ENCODE measurements at places on chromosomes 12 and 14.

GRCh38 chr12:57133013-57133569 lies 4.8 kb downstream of the LRP1 start:
- no peak for DNase-seq

DNA sequence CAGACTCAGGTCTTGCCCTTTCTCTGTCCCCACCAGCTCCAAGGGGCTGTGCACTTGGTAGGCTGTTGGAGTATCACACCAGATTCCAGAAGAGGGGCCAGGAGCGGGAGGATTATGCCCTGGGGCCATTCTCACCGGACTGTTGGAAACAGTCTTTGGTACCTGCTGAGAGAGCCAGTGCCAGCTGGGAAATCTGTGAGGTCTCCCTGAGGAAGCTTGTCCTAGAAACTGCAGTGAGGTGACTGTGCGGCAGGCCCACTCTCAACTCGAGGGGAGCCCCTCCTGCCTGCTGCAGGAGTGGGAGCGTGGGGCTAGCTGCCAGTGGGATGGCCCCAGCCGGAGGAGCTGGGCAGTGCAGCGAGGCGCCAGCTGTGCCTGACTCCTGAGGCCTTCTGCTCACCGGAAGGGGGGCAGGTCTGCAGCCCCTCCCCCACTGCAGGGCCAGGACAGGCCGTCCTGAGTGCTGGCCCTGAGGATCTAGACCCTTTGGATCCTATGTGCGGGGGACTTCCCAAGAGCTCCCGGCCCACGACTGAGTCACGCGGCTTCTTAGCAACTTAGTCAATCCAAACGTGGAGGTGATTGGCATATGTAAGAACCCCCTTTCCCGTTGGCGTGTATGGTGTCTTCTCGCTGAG lies 295.2 kb downstream of the CACNA1C start:
- peak; percentile 77 for DNase-seq

GRCh38 chr14:91292491-91292890 lies 48.0 kb upstream of the GPR68 start:
- no peak for DNase-seq

- DNase-seq = no peak
Observed at GRCh38 chr14:90406384-90406798, 9.6 kb downstream of the CALM1 start.

- peak; percentile 70 for DNase-seq
Observed at GRCh38 chr14:69049675-69050074, 70.6 kb upstream of the ACTN1 start.

- no peak for DNase-seq
Observed at GRCh38 chr12:52004042-52004648, 2.6 kb upstream of the TAMALIN start.

- DNase-seq = no peak
Observed at GRCh38 chr12:69623970-69624369, 13.3 kb upstream of the LRRC10 start.

DNA sequence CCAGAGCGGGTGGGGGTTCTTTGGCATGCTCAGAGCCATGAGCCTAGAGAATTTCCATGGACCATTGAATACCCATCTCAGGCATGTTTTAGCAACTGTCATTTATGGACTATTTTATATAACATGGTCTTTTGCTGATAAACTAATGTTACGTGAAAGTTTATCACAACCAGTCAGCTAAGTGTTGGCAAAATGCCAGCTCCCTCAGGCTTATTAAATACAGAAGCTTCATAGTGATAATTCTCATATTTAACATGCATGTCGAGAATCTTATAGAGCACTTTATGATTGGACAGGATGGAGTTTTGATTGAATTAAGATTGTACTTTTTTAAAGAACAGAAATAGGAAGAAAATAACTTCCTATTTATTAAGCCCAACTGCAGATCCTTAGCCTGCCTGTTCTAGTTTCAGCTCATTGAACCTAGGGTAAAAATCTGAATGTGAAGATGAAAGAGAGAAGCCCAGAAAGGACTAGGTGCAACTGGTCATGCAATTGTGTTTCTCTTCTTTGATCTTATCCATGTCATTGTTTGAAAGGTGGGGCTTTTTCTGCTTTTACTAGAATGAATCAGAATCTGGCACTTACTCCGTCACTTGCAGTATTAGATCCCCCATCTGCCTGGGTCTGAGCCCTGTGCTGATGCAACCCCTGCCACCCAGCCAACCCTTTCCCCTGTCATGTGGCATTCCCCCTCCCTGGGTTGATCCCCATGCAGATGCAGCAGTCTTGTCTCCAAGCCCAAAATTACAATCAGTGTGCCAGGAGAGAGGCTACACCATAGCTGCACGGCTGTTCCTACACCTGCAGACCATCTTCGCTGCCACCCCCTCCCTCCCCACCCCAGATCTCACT lies 134.6 kb upstream of the EVL start:
- no peak for DNase-seq

DNA sequence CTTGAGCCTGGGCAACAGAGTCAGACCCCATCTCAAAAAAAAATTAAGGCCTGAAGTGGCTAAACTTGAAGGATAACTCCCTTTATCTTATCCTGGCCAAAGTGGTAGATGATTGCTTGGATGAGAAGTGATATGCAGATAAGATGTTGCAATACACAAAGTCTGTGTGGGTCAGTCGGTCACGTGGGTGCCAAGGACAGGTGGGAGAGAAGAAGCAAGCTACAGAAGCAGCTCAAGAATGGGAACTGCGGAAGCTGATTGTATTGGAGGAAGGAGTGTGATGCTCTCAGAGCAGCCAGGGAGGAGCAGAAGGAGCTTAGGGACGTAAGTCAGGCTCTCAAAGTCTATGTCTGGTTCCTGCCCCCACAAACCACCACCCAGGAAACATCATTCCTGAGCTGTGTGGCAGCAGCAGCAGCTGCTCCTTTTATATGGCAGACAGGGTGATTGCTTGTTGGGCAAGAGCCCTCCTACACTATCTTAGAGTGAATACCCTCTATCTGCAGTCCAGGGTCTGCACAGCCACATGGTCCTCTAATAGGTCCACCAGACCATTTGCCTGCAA lies 54.5 kb downstream of the ATP2A2 start:
- no peak for DNase-seq

GRCh38 chr14:34643361-34643760 lies 13.4 kb upstream of the SNX6 start:
- DNase-seq = no peak

- DNase-seq = no peak
Observed at GRCh38 chr14:82720946-82721345, 1187.3 kb upstream of the SEL1L start.

All from tibial artery (tissue), 4 donors.